Fibroblast of skin of right quadriceps (primary cell): ENCODE measurements at places on chromosomes 3 and 15.

DNA sequence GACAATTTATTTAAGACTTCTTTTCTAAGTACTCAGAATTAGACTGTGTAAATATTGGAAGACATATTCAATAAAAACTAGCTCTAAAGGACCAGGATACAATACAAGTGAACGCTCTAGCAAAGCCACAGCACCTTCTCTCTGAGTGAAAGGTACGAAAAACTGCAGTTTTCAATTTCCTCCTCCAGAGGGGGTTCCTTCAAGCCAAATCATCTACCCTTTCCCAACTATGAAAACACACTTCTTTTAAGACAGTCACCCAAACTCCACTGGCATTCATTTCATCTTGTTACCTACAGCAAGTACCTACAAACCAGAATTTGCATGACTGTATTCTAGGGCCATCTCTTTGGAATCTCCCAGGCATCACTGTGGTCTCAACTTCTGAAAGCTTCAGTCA is 165.8 kb downstream of the ERC2 start:
- DNase-seq: no peak

DNA sequence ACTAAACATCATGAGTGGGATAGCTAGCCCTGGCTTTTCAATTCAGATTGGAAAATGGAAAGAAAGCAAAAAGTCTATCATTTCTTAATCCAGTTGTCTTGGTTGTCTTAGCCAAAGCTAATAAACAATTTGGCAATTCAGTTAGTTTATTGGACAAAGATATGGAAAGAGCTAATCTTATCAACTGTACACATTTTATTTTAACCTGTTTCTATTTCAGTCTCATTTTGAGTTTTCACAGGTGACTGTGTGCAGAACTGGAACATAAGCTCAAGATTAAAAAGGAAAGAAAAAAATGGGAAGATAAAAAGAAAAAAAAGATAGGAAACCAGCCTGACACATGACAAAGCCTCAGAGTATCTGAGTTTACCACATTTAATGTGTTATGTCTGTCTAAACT is 642.6 kb downstream of the SQOR start:
- DNase-seq: no peak

GRCh38 chr15:40121911-40122638 is 13.4 kb upstream of the BMF start:
- no peak for DNase-seq

- no peak for DNase-seq
Measured at GRCh38 chr15:95715906-95716656, 614.4 kb upstream of the NR2F2 start.

DNA sequence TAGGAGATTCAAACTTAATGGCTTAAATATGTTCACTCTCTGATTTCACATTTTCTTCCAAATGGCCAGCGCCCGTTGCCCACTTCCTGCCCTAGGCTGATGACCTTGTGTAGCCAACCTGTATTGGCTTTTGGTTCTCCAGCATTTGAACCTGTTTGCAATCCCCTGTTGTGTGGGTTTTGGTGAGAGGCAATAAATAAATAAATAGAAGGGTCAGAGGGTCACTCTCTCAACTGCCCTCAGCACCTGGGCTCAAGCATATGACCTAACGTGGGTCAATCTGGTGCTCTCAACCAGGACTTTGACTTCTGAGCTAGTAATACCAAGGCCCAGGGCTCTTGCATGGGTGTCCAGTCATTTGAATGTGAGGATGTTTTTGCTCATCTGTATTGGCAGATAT is 1.8 kb upstream of the SRP14 start:
- no peak for DNase-seq
